ENCODE measurements at places on chromosomes 6 and 20.

DNA sequence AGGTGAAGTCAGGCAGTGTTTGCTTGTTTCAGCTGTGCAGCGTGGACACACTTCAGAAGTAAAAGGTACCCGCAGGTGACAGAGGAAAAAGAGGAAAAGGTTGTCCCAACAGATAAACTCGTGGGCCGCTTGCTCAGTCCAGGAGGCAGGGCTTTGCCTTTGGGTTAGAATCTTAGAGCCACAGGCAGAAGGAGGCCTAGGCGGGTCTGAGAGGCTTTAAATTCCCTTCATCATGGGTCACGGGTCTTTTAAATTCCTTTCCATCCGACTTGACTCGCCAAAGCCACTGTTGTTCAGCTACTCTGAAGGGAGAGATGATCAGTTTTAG is 48.2 kb downstream of the AGPAT4 start:
- no peak for DNase-seq

DNA sequence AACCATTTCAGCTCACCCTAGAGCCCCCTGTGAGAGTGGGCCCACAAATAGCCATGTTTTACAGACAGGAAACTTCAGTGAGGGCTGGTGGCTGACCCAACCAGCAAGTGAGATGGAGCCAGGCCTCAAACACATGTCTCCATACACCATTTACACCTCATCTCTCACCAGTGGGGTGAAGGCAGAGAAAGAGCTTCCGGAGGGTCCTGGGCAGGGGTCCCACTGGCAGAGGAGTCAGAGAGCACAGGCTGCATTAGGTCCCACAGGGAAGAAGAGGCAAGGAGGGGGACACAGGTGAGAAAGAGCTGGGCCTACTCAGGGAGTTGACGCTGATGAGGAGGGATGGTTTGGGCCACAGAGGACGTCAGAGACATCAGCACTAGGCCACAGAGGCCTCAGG is 172.6 kb downstream of the VEGFA start:
- DNase-seq = no peak

DNA sequence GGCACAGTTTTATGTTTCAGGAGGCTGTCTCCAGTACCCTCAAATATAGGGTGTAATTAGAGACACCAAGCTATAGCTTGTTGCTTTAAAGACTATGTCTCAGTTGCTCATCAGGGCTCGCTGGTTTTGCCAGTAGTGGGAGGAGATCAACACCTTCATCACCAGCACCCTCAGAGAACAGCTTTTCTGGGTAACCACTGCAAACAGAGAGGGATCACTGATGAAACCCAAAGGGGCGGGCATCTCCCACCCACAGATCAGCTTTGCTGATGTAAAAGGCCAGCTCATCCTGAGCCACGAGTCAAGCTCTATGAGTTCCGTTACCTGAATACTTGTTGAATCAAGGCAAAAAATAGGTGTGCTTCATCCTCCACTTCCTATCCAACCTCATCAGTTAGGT is 187.7 kb downstream of the AIG1 start:
- DNase-seq = no peak

DNA sequence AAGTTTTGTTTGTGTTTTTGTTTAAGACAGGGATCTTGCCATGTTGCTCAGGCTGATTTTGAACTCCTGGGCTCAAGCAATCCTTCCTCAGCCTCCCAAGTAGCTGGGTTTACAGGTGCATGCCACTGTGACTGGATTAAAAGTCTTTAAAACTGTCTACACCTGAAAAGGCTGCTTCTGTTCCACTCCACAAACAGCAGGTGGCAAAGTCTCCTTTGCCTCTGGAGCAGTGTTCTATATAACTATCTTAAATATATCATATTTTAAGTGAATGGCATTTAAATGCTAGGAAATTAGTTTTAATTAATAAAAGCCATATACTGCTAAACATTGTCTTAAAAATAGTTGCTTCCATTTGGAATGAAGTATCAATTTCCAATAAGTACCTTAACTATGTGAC is 89.2 kb upstream of the BCLAF1 start:
- no peak for DNase-seq

DNA sequence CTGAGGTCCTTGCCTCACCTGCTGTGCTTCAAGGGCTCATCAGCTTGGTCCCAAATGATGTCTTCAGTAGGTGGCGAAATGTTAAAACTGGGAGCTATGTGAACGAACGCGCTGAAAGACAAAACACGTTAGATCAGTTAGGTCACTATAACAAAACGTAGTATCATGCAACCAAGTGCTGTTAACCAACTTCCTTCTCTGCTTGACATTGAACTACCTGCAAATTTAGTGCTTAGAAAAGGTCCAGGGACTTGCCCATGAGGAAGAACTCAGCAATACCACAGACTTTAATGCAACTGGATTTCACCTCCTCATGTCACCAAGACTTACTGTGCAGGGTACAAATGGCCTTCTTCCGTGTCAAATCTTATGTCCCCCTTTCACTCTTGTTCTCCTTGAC is 24.8 kb downstream of the BACH2 start:
- no peak for DNase-seq

- DNase-seq = no peak
Observed at GRCh38 chr6:43900560-43900915, 130.5 kb downstream of the VEGFA start.

DNA sequence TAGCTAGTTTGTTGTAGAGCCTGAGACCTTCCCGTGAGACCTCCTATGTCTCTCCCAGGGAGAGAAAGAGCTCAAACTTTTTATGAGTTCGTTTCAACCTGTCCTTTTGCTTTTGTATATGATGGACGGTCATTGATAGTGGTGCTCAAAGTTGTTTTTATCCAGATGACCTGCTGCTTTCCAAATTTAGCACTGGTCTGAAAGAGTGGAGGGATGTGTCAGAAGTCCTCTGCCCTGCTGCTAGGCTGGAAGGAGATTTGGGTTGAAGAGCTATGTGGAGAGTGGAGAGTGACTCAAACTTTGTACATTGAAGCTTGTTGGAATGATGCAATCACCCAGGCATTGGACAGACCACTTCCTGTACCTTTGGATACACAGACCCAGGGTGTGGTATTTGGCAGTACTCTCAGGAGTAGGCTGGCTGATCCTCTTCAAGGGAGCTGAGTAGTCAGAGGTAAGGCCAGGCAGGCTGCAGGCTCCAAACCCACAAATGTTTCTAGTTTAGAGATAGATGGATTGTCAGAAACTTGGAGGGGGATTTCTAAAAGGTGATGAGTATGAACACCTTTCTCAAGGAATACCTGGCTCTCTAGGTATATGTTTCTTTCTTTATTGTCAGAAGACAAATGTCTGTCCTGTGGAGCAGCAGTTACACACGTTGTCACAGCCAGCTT is 49.4 kb upstream of the RREB1 start:
- no peak for DNase-seq

- no peak for DNase-seq
Observed at GRCh38 chr6:49939993-49940498, 23.9 kb downstream of the DEFB114 start.

GRCh38 chr6:2988094-2988425 is 11.6 kb upstream of the NQO2 start:
- no peak for DNase-seq

DNA sequence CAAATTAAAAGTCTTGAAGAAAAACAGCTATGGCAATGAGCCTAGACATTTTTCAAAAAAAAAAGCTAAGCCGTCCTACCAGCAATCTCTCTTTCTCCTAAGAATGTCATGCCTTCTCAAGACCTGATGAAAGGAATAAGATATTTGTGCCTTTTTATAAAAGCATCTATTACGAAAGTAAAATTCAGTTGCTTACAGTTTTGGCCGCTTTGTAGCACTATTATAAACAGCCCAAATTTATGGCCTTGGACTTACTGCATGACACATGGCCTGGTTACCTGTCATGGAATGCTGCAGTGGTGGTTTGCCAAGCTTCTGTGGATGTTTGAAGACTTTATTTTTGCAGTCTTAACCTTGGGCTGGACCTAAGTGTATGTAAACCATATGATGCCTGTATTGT is 22.2 kb upstream of the VAPB start:
- no peak for DNase-seq

- DNase-seq = no peak
Observed at GRCh38 chr6:75673884-75674283, 72.2 kb downstream of the SENP6 start.

DNA sequence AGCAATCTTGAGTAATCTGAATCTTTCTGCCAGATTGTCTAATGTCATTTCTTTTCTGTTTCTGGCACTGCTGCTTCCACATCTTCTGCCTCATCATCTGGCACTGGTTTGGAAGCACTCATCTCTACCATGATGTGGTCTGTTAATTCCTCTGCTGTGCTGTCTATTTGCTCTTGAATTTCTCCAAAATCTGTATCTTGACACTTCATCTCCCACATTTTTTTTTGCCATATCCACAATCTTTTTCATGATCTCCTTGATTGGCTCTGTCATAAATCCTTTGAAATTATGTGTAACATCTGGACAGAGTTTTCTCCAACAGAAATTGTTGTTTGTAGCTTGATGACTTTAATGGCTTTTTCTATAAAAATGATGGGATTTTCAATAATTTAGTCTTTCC is 417.8 kb upstream of the MANEA start:
- DNase-seq = no peak

DNA sequence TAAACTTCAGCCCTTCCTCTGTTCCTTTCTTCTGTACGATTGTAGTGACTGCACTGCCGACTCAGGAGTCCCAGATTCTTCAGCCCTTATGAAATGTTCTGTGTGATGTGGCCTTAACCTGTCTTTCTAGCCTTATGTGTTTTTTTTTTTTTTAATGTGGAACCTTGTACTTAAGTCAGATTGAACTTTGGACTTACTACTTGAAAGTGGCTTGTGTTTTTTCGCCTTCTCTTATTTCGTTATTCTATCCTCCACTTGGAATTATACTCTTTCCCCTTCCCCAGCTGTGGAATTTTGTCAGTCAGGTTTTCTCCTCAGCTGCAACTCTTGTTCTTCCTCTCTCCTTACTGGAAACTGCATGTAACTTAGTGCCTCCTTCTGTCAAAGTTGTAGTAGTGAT is 8.8 kb downstream of the CEP43 start:
- no peak for DNase-seq

- no peak for DNase-seq
Observed at GRCh38 chr20:24969186-24970029, 20.3 kb downstream of the CST7 start.

DNA sequence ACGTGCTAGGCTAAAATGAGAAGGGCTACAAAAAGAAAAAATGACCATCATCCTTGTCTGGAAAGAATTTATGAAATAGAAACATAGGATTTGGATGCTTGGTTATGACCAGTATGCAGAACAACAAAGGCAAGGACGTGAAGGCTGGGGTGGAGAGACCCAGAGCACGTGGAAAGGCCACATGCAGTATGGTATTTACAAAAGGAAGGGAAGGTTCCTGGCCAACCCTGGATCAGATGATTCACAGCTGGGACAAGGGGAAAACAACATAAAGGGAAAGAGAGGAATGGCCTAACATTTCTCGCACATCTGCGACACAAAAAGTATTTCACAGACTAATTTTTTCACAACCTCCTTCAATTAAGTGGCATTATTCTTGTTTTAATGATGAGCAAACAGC is 8.2 kb downstream of the STX7 start:
- no peak for DNase-seq

DNA sequence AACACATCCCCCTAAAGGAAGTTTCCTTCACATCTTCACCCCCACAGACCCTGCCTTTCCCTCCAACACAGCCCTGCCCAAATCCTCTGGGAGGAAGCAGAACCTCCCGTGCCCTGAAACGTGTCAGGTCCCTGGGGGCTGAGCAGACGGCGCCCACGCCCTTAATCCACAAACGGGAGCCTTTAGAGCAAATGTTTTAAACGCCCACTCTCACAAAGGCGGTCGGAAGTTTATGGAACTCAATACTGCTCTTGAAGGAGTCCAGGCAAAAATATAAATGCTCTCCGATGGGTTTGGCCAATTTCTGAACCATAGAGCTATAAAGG is 237.1 kb upstream of the AFDN start:
- DNase-seq = no peak

DNA sequence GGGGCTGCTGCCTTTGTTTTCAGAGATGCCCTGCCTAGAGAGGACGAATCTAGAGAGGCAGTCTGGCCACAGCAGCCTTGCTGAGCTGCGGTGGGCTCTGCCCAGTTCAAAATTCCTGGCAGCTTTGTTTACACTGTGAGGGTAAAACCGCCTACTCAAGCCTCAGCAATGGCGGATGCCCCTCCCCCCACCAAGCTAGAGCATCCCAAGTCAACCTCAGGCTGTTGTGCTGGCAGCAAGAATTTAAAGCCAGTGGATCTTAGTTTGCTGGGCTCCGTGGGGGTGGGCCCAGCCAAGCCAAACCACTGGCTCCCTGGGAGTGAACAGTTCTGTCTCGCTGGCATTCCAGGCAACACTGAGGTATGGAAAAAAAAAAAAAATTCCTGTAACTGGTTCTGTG is 970.9 kb downstream of the TBC1D32 start:
- DNase-seq = no peak

- no peak for DNase-seq
Observed at GRCh38 chr6:68990317-68990716, 355.2 kb downstream of the ADGRB3 start.

DNA sequence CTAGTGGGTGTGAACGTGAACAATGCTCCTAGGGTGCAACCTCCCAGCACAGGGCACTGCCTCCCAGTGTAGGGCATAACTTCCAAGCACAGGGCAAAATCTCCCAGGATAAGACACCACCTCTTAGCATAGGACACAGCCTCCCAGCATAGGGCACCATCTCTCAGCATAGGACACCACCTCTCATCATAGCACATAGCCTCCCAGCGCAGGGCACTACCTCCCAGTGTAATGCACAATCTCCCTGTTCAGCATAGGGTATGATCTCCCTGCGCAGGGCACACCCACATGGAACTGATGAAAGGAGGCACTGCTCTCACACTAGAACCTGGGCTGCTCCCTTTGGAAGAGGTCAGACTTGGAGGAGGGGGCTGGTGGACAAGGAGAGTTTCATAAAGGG is 21.3 kb upstream of the CST1 start:
- no peak for DNase-seq

- no peak for DNase-seq
Observed at GRCh38 chr6:34339432-34339831, 53.0 kb downstream of the NUDT3 start.

- no peak for DNase-seq
Observed at GRCh38 chr6:43977404-43978111, 149.7 kb downstream of the MRPL14 start.

DNA sequence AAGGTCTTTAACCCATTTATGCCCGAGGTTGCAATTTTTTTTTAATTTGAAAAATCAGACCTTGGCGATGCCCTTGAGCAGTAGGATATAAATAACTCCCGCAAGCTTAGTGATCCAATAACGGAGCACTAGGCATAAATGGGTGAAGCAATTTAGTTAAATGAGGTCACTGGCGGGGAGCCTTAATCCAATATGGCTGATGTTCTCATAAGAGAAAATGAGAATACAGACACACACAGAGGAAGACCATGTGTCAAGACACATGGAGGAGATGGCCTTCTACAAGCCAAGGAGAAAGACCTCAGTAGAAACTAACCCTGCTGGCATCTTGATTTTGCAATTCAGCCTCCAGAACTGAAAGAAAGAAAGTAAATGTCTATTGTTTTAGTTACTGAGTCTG is 735 bp downstream of the SIRPG start:
- no peak for DNase-seq

DNA sequence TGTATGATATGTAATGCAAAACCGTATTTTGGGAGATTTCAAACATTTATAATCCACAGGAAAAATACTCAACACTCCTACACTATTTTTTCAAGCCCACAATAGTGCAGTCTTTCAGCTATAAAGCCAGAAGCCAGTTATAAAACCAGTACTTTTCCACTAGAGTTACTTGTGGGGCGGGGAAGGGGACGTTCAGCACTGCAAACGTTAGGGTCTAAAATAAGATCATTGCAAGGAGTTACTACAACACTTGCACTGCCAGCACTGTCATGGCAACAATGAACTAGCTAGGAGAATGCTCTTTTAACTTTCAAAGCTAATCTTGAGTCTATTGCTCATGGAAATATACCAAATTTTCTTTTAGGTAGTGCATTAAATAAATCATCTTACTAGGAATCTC is 14.7 kb downstream of the SESN1 start:
- DNase-seq = no peak
